ENCODE measurements at places on chromosomes 16 and 17.

DNA sequence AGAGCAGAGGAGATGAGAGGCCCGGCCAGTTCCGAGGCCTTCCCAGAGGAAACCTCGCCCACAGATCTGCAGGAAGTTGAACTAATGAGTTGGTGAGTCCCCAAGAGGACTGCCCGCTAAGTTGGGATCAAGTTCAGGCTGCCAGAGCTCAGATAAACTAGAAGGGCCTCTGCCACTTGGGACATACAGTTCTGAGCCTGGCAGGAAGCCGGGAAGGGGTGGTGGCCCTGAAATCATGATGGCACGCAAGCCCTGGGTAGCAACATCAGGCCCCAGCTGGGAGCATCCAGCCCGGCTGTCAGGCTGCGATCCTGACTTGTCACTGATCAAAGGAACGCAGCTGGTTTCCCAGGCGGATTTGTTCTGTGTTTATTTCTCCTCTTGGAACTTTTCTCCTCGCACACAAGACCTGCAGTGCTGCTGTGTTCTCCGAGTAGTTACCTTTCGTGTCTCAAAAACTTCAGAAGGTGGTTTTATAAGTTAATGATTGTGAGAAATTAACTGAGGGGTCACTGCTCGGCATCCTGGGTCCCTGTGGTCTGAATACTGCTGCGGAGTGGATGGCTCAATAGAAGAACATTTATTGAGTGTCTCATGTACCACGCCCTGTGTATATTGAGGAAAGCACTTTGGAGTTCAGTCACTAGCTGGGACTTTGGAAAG lies 8.0 kb upstream of the WFDC1 start:
- no peak for DNase-seq

- no peak for DNase-seq
Measured at GRCh38 chr16:58459344-58460218, 40.4 kb upstream of the NDRG4 start.

DNA sequence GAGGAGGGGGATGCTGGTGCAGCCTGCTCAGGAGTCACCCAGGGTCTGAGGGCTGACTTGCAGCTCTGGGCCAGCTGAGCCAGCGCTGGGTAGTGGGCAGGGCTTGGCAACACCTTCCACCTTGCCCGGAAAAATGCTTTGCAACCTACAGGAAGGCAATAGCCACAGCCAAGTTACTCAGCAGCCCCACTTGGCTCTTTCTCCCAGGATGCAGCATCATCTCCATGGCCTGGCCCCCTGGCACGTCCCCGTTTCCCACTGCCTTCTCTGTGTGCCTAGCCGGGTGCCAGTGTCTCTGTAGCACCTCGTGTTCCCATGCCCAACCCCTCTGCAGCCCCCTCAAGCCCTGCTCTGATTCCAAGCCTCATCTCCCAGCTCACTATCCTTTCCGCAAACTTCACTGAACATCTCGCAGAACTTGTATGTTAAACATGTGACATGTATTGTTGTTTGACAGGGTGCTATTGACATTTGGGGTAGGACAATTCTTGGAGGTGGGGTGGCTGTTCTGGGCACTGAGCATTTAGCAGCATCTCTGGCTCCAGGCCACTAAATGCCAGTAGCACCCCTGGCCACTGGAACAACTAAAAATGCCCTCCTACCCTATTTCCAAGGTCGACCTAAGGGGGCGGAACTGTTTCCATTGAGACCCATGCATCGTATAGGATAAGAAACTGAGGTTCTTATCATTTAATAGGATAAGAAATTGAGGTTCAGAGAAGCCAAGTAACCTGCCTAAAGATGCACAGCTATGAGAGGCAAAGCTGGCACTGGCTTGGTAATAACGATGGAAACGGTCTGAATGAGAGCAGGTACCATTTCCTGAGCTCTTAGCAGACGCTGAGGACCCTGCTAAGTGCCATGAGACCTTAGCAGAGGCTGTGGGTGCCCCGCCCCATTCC lies 12.2 kb downstream of the DEXI start:
- DNase-seq = no peak

DNA sequence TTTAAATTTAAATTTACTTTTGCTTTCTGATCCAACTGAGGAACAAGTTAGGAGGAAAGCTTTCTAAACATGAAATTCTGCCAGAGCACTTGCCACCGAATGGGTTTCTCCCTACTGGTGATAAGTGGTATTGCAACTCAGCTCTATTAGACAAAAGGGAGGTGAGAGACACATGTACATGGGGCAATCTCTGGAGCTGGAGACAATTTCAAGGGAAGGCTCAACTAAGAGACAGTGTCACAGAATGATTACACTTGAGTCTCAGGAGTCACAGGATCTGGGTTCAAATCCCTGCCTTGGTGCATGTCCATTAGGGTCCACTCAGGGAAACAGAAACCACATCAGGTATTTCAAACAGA lies 37.4 kb downstream of the SOCS1 start:
- DNase-seq = no peak

DNA sequence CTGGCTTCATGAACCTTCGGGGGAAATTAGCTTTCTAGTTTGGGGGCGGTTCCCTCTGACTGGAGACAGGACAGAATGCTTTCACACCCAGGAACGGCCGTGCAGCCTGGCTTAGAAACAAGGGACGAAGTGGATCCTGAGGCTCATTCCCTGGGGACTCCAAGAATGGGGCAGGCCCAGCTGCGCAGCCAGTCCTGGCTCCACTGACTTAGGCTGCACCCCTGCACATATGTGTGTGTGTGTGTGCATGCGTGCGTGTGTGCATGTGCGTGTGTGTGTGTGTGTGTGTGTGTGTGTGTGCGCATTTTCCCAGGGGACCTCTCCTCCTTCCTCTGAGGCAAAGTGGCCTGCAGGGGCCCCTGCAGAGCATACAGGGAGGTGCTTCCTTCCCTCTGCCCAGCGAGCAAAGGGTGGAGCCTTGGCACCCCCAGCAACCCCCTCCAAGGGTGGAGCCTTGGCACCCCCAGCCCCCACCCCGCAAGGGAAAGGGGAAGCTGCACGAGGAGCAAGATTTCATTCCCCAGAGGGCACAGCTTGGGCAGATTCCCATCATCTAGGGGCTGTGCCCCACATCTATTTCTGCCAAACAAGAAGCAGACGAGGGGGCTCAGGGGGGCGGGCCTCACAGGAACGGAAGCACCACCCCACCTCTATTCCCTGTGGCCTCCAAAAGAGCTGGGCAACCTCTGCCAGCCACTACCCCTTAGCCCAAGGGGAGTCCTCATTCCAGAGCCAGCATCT lies 97.6 kb upstream of the CBX4 start:
- no peak for DNase-seq

DNA sequence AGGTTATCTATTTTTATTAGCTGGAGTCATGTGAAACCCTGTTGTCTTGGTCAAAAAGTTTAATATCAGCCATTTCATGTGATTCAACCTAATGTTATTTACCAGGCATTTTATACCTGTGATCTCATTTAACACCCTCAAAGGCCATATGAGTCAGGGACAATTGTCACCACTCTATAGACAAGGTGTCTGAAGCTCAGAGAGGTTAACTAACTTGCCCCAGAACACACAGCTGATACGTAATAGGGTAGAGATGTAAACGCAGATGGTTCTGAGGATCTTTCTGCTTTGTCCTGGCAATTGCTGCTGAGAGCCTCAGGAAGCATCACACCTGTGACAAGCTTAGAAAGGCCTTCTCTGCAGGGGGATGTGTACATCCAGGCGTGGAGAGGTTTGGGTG lies 4.9 kb downstream of the CD300A start:
- DNase-seq = no peak

- no peak for DNase-seq
Measured at GRCh38 chr16:85395913-85396878, 216.9 kb upstream of the GSE1 start.

- no peak for DNase-seq
Measured at GRCh38 chr17:36494674-36495073, 8.2 kb downstream of the ZNHIT3 start.

- DNase-seq = no peak
Measured at GRCh38 chr16:27698266-27698665, 148.3 kb downstream of the KATNIP start.

- DNase-seq = no peak
Measured at GRCh38 chr17:10155371-10156076, 42.9 kb downstream of the GAS7 start.

DNA sequence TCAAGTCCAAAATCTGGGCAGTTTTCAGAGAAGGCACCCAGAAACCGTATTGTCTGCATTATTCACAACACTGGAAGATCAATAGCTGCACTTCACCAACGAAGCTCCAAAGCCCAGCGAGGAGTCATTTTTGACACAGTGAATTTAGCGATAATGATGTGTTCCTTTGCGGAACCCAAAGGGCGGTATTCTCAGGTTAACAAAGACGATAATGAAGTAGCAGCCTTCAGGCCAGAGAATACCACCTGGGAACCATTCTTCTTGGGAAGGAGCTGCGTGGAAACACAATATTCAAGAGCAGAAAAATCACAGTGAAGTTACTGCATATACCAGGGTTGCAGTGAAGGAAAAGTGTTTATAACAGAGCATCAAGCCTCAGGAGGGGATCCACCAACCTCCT lies 381.0 kb downstream of the TOX3 start:
- no peak for DNase-seq

DNA sequence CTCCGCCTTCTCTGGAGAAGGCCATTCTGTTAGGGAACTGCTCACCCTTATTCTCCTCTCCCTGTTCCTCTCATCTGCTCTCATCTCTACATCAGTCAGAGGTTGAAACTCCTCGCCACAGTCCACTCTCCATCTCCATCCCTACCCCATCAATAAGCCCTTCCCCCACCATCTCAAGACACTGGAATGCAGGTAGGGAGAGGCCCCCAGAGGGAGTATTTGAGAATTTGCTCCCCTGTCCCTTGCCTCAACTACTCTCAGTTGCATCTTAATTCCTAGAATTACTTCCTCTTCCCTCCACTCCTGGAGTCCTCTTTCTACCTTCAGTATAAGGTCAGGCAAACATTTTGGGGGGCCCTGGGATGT lies 2.0 kb upstream of the AATF start:
- DNase-seq = no peak

- DNase-seq = no peak
Measured at GRCh38 chr16:11004973-11005610, 60.7 kb downstream of the CLEC16A start.

- DNase-seq = no peak
Measured at GRCh38 chr16:660459-661183, 7.3 kb upstream of the RHOT2 start.

- no peak for DNase-seq
Measured at GRCh38 chr17:37661400-37662014, 18.3 kb upstream of the DDX52 start.

DNA sequence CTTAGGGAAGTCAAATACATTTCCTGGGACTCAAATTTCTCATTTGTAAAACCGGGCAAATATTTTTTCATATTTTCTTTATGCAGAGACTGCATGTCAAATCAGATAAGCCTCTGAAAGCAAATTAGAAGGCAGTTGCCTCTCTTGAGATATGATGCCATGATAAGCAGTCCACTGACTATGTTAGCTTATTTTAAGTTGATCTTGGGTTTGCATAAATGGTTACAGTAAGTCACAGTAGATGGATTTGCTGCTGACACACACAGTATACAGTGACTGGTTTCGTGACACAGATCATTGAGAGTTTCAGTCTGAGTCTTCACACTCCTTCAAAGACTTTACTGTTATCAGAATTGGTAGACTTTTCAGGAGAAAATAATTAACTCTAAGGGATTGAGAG lies 927.6 kb upstream of the CDH8 start:
- DNase-seq = no peak

GRCh38 chr17:47850692-47851573 lies at the start of gene SP6:
SP6 (minus strand) TSS chr17:47851163; CDS start chr17:47848429, 2,734 bp downstream.
- DNase-seq = no peak

DNA sequence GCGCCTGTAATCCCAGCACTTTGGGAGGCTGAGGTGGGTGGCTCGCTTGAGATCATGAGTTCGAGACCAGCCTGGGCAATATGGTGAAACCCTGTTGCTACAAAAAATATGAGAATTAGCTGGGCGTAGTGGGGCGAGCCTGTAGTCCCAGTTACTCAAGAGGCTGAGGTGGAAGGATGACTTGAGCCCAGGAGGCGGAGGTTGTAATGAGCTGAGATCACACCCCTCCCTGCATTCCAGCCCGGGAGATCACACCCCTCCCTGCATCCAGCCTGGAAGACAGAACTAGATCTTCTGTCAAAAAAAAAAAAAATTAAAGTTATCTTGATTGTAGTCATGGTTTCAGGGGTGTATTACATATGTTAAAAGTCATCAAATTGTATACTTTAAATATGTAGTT lies 26.8 kb upstream of the GLG1 start:
- no peak for DNase-seq

DNA sequence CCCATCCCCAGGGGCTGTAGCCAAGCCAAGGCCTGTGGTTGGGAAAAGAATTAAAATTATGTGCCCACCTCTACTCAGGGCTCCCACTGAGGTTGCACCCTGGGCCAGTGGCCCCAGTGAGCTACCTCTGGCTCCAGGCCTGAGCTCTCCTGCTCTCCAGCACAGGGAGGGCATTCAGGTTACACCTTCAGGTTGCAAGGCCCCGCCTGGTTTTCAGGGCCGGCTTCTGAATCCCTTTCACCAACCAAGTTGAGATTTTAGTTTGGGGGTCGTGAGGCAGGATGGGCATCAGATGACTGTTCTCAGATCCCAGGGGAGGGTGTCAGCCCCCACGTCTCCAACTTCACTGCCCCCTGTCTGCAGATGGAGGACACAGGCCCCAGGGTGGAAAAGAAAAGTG lies 8.0 kb upstream of the KATNB1 start:
- DNase-seq = no peak

DNA sequence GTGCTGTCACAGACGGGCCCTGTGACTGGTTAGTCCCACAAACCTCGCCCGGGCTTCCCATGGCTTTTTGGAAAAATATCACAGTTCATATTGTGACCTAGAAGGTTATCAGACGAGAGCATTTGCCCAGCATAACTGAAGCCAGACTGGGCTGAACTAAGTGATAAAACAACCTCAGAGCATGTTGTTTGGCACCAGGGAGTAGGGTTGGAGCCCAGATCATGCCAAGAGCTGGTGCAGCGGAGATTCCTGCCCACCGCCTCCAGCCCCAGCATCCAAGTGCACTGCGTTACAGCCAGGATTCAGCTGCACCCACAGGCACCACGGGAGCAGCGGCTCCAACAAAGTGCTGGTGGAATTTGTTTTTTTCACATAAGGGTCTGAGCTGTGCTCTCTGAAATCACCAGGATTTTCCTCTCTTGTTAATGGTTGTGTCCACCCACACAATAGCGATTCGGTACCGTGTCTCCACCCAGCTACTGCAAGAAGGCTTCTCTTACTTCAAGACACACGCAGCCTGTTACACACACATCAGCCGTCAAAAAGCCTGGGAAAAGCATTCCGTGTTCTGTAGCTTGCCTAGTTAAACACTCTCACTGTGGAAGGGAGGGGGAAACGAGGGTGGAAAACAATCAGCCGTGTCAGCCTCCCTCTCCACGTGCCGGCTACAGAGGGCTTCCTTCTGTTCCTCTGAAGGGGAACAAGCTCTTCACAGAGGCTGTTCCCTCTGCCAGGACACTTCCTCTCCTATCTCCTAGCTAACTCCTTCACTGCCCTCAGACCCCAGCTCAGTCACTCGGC lies 273.8 kb downstream of the C16orf95 start:
- DNase-seq = no peak
